ENCODE measurements at places on chromosomes 3 and 15.

- DNase-seq = no peak
These were observed 87.7 kb downstream of the CFAP20DC start for GRCh38 chr3:58962040-58962651.

DNA sequence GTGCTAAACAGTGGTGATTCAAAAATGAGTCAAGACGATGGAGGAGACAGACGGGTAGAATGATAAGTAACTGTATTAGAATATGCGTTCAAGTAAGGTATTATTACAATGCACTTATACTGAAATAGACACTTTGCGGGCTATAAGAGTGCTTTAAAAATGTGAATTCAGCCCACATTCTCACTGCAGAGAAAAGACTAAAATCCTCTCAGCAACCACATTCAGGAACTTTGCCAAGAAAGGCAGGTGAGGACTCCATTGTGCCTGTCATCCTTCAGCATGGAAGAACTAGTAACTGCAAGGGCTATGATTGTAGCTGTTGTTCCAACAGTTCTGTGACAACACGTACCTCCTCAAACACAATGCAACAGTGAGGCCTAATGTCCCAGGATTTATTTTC, 272.0 kb downstream of the RORA start:
- DNase-seq = no peak

DNA sequence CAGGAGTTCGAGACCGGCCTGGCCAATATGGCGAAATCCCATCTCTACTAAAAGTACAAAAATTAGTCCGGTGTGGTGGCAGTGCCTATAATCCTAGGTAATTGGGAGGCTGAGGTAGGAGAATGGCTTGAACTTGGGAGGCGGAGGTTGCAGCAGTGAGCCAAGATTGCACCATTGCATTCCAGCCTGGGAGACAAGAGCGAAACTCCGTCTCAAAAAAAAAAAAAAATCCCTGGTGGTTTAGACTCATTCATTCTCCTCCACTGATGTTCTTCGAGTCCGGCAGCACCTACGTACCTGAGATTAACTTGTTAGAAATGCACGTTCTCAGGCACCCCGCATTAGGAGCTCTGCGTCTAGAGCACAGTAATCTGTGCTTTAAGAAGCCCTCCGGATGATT, 3.7 kb downstream of the MCTP2 start:
- DNase-seq = no peak

GRCh38 chr3:152252755-152253154, 16.0 kb upstream of the MBNL1 start:
- no peak for DNase-seq

- no peak for DNase-seq
These were observed 109.0 kb upstream of the MANF start for GRCh38 chr3:51276046-51276445.

Measured in small intestine (tissue), 16 donors.